Effector memory CD8-positive, alpha-beta T cell (primary cell): ENCODE measurements at places on chromosomes 5 and 9.

DNA sequence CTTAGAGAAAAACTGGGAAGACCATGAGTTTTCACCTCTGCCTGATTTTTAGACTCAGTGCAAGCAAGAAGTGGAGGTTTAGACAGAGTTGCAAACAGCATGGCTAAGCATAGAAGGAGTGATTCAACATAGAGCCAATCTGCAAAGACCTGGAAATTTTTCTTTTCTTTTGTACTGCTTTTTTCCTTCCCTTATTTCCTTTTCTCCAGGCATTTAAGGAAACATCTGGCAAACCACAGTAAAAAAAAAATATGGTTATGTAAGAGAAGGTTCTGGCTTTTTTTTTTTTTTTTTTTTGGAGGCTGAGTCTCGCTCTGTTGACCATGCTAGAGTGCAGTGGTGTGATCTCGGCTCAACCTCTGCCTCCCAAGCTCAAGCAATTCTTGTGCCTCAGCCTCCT lies 16.6 kb upstream of the DCAF12 start:
- DNase-seq = no peak

DNA sequence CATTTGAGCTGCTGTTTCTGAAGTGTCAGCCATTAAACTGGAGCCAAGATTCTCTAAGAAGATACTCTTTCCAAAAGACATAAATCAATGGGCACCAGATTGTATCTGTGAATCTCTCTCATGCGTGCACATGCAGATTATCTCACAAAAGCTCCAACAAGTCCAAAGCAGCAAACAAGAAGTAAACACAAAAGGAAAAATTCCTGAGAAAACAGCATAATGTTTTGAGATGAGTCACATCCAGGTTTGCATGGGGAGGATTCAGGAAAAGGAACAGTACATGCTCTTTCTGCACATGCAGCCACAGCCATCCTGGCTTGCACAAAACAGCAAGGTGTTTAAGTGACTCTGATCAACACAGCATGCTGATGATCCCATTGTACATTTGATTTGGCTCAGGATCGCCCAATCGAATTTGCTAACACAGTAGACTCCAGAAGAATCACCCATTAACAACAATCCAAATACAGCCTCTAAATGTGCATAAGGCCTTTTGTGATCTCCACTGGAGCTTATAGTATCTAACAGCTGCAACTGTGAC lies 143.1 kb downstream of the ELAVL2 start:
- no peak for DNase-seq

GRCh38 chr5:86757824-86758223 lies 140.1 kb downstream of the COX7C start:
- DNase-seq = no peak

GRCh38 chr9:117044241-117044640 lies 357.1 kb downstream of the TRIM32 start:
- no peak for DNase-seq

DNA sequence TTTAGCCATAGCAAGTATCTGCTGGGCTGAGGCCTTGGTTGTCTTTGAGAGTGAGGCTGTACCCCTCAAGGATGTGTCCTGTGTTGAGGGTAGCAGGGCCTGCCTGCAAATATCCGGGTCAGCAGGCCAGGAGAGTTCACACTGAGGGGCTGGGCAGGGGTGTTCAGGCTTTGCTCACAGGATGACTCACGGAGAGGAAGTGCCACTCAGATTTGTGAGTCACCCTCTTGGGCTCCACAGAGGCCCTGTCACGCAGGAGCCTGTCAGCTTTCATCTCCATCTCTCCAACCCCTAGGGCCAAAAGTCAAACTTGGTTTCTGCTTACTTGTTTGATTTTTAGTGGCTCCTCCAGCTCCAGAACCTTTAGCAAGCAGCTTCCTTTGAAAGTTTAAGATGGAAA lies 211.5 kb downstream of the SEC61B start:
- peak; percentile 7 for DNase-seq

- peak; percentile 51 for DNase-seq
Observed at GRCh38 chr5:154197801-154198491, 7.4 kb downstream of the GALNT10 start.

DNA sequence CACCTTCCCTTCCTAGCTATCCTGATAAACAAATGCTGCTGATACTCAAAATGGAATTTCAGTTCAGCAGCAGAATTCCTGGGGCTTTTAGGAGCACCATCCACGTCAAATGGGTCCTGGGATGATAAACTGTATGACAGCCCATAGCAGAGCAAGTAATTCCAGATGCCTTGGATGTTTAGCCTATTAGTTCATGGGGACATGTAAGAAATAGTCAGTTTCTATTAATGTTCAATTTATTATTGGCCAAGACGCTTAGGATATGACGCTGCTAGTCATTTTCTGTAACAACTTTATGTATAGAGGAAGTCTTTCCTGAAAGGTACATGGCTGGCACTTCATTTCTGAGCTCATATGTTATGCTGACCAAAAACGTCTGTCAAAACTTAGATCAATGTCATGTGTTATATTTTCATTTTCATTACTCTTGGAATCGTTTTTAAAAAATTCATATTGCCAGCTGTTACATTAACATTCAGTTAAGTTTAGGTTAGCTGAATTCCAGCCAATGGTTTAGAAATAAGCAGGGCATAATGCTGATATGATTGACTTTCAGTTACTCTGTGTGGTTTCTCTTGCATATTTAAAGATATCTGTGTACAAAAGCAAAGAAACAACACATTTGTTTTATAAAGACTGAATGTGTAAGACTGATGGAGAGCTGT lies 243.8 kb downstream of the CSNK1G3 start:
- no peak for DNase-seq

- DNase-seq = no peak
Observed at GRCh38 chr9:98147582-98147981, 28.6 kb upstream of the TRIM14 start.

- DNase-seq = no peak
Observed at GRCh38 chr5:181042722-181043121, 2.7 kb downstream of the BTNL9 start.

DNA sequence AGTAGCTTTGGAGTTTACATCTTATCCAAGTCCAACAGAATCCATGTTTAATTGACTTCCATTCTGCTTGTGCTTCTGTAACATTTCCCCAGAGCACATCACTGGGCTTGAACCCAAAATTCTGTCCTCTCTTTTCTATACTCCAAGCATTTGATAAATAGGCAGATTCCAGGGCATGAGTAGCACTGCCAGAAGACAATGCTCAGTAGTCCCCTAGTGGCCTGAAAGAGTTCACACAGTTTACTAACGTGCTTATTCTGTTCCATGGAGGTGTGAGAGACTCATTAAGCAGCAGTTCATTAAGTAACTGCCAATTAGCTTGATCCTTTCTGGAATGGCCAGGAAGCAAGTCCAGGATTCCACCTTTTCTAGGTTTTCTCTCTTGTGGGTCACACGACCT lies 9.4 kb upstream of the GABRA6 start:
- DNase-seq = no peak

DNA sequence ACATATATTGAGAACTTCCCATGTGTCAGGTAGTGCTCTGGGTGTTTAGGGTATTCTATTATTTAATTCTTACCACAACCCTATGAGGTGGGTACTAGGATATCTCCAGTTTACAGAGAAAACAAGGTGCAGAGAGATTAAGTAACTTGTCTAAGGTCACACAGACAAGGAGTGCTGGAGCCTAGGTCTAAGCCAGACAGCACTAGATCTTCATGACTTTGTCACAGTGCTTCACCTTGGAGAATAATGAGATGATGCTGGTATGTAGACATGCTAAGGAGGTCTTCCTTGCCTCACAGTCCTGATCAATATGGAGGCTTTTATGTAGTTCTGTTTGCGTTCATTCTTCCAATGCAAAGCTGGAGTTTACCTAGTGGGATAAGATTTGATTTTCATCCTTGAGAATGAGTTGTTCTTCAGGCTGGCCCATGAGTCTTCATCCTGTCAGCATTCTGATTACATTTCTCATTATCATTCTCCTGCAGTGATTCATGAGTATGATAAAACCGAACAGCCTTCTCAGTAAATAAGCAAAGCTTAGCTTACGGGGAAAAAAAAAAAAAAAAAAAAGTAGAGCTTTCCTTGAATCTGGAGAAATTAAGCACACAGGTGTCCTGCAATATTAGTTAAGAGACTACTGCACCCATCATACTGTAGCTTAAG lies 176.3 kb downstream of the C9orf152 start:
- no peak for DNase-seq

DNA sequence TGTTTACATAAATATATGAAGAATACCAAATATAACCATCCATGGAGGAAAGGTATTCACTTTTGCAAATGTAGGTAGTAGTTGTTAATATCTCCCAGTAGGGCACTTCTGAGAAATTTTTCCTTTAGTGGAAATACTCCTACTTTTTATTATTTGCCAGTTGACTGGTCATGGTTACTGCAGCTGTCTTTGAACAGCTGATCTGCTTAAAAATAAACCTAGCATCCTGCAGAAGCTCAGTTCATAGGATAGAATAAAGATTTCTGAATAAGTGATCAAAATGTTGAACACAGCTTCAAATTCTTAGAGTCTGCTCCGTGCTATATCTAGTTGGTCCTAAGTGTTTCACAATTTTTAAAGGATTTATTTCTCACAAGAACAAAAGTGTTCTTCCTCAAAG lies 270.7 kb upstream of the TRPC7 start:
- no peak for DNase-seq

GRCh38 chr5:68793074-68793473 lies 300.7 kb upstream of the SLC30A5 start:
- no peak for DNase-seq
